ENCODE measurements at places on chromosomes 6 and 20.

GRCh38 chr6:47202644-47203205, 107.0 kb downstream of the TNFRSF21 start:
- no peak for DNase-seq
- no peak overlapping the region for H3K4me3 ChIP-seq
- H3K4me1 ChIP-seq: no peaks in the 10 kb centered on the region

DNA sequence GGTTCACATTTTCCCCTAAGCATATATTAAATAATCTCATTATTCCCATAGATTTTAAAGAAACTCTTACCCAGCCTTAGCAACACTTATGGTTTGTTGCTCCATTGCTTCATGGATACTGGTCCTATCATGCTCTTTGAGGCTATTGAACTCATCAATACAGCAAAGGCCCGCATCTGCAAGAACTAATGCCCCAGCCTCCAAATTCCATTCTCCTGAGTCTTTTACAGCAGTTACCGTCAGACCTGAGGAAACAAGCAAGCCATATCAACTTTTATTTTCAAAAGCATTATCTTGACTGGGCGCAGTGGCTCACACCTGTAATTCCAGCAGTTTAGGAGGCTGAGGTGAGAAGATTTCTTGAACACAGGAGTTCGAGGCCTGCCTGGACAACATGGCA, 37.7 kb upstream of the ASF1A start:
- H3K4me3 ChIP-seq: no peak overlapping the region
- no peak overlapping the region for H3K27ac ChIP-seq
- no peaks in the 10 kb centered on the region for H3K36me3 ChIP-seq
- H3K4me1 ChIP-seq: no peaks in the 10 kb centered on the region
- no peak for DNase-seq

DNA sequence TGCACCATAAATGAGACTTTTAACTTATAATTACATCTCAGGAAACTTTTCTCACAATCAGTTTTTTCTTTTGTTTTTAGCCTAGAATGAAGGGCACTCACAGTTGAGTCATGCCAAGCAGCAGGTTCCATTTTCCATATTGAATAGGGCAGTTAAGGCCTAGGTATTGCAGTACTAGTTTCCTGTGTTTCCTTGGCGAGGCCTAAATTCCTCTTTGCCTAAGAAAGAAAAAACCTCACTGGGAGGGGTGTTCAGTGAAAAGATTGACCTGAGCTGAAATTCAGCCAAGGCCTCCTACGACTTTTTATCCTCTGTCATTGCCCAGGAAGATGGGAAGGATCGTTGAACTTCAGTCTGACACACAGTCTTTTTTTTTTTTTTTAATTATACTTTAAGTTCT, 85.5 kb downstream of the IMPG1 start:
- no peaks in the 10 kb centered on the region for H3K4me1 ChIP-seq
- DNase-seq: peak; percentile 27
- H3K27me3 ChIP-seq: no peaks in the 10 kb centered on the region
- H3K36me3 ChIP-seq: peaks cover 3% of the 10 kb centered on the region
- H3K27ac ChIP-seq: no peak overlapping the region

- no peaks in the 10 kb centered on the region for H3K36me3 ChIP-seq
- no peak for DNase-seq
- H3K4me1 ChIP-seq: peaks cover 23% of the 10 kb centered on the region
Observed at GRCh38 chr6:24932832-24933231, 2.9 kb downstream of the RIPOR2 start.

- no peak overlapping the region for H3K4me3 ChIP-seq
- H3K4me1 ChIP-seq: peaks cover 8% of the 10 kb centered on the region
- peak overlapping the region; percentile 9 for H3K27ac ChIP-seq
- peaks cover 2% of the 10 kb centered on the region for H3K36me3 ChIP-seq
- no peaks in the 10 kb centered on the region for H3K27me3 ChIP-seq
- DNase-seq: no peak
Observed at GRCh38 chr6:155894758-155895157, 439.1 kb upstream of the NOX3 start.

GRCh38 chr6:2979819-2980464, 8.6 kb upstream of the SERPINB6 start:
- H3K27me3 ChIP-seq: no peaks in the 10 kb centered on the region
- no peak for DNase-seq
- H3K36me3 ChIP-seq: no peaks in the 10 kb centered on the region
- H3K27ac ChIP-seq: no peak overlapping the region
- peaks cover 13% of the 10 kb centered on the region for H3K4me1 ChIP-seq
- no peak overlapping the region for H3K4me3 ChIP-seq

DNA sequence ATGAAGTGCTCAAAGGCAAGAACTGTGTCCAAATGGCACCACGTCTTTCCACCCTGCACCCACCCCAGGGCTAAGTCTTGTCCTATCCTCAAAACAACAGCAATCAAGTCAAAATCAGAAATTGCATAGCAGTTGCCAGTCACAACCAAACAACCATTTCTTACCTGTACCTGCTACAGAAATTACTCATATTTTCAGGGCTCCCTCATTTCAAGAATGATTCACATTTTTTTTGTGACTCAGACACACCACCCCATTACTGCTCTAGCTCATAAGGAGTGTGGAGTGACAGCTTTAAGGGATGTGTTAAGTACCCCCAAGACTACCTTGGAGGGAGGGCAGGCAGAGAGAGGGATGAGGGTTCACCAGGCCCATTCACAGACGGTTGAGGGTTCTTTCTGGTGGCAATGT, 111.7 kb downstream of the TRERF1 start:
- no peaks in the 10 kb centered on the region for H3K4me1 ChIP-seq
- no peak for DNase-seq
- no peak overlapping the region for H3K4me3 ChIP-seq
- H3K27me3 ChIP-seq: no peaks in the 10 kb centered on the region
- H3K27ac ChIP-seq: no peak overlapping the region
